Stimulated activated CD8-positive, alpha-beta memory T cell treated with anti-CD3 and anti-CD28 coated beads, Interleukin-2, amount 100 ng/mL, for 48 hours (primary cell): ENCODE measurements at places on chromosomes 7 and 10.

DNA sequence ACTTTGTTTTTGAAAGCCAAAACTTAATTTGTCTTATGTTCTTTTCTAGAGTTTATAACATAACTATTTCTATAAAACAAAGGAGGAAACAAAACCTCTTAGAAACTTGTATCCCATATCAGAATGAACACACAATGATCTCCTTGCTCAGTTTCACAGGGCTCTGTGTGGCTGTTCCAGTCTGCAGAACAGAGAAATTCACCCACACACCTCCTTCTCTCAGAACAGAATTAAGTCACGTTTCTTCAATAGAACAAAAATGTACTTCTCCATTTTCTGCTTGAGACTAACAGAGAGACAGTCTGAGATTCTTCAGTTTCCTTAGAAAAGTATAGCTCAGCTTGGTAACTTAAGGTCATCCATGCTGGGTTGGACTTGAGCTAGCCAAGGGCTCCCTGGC, 15.8 kb upstream of the DOCK1 start:
- DNase-seq, result no peak

DNA sequence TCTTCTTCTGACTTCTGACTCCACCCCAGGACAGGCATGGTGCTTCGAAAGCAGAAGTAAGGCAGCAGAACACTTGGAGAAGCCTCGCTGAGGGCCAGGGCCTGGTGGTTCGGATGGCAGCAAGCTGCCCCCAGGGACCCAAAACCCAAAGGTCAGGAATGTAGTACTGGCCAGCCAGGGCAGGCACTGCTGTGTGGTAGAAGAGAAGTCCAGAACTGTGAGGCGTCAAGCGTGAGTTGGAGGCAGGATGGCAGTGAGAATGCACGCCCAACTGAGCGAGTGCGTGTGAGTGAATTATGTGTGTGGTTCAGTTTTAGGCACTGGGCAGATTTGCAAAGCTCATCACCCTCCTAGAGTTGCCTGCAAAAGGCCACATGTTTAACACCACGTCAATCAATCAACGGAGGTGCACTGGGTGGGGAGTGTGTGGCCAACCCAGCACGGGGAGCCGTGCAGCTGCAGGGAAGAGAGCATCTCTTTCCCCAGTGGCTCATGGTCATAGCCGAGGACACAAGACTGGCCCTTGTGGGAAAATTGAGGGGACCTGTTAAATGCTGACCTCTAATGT, 144.3 kb downstream of the KCNMA1 start:
- no peak for DNase-seq

GRCh38 chr7:12315049-12315448, 88.6 kb downstream of the VWDE start:
- no peak for DNase-seq

DNA sequence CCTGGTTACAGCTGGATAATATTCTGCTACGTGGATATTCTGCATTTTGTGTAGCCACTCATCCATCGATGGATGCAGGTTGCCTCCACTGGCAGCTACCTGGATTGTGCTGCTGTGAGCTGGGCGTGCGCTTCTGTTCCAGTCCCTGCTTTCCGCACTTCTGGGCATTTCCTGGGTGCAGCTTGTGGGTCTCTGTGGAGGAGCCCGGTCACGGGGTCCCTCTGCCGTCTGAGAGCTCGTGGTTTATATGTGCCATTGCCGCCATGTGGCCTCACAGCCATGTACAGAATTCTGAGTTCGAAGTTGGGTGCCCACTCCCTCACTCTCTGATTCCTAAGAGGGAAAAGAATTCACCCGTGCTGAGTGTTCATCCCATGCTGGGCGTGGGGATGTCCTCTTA, 38.3 kb downstream of the JAKMIP3 start:
- DNase-seq, result no peak

DNA sequence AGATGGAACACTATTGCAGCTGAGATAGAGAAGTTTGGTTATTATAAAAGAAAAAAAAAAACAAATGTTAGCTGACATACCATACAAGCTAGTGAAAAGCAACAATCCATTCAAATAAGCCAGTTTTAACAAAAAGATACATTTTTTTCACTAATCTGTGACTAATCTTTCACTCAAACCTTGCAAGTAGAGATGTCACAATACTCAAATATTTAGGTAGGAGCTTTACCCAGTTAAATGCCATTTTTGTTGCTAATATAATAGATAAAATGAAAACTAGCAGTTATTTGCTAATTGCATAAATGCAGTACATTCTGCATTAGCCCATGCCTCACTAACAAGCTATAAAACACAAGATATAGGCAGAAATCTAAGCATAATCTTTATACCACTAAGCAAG, 123.6 kb downstream of the BTAF1 start:
- no peak for DNase-seq

GRCh38 chr10:86367152-86367951, 757 bp upstream of the GRID1 start:
- DNase-seq, result no peak

GRCh38 chr10:109913306-109913892, 9.9 kb downstream of the XPNPEP1 start:
- DNase-seq, result no peak

- DNase-seq, result no peak
Measured at GRCh38 chr7:81159402-81159801, 240.6 kb upstream of the SEMA3C start.

DNA sequence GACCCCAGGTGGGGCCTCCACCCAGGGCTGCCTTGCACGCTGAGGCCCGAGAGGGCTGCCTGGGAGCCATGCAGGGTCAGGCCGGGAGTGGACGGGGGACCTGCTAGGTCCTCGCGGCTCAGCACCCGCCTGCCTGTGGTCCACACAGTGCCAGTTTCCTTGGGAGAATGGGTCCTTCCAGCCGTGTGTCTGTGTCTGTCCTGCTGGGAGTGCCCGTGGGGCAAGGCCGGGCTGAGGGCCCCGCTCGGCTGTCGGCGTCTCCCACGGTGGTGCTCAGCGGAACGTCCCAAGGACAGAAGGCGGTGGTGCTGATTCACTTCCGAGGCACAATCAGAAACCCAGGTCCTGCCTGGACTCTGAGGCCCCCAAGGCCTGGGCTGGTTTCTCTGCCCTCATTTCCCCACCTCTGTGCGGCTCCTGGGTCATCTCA, 23.2 kb upstream of the GTPBP4 start:
- DNase-seq, result no peak

- no peak for DNase-seq
Measured at GRCh38 chr7:33107136-33108066, 1.8 kb downstream of the RP9 start.

- DNase-seq, result no peak
Measured at GRCh38 chr7:132149436-132150304, 426.6 kb downstream of the PLXNA4 start.

- no peak for DNase-seq
Measured at GRCh38 chr7:105131890-105132289, 117.9 kb downstream of the KMT2E start.

GRCh38 chr7:54632696-54633095, 90.5 kb downstream of the VSTM2A start:
- no peak for DNase-seq

GRCh38 chr7:27605283-27605682, 57.4 kb downstream of the HIBADH start:
- no peak for DNase-seq

DNA sequence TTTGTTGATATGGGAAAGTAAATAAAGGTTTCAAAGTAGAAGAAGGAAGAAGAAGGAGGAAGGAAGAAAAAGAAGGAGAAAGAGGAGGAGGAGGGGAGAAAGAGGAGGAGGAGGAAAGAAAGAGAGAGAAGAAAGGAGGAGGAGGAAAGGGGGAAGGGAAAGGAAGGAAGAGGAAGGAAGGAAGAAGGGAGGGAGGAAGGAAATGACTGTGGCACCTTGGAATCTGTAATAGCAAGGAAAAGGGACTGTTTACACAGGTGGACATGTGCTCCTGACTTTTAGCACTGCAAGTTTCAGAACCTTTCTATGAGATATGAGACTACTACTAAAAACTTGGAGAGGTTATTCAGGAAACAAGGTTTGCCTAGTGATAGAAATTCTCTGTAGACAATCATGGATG, 153.2 kb downstream of the BTAF1 start:
- DNase-seq, result no peak

GRCh38 chr10:74925708-74926107, 99.3 kb downstream of the KAT6B start:
- DNase-seq, result no peak

DNA sequence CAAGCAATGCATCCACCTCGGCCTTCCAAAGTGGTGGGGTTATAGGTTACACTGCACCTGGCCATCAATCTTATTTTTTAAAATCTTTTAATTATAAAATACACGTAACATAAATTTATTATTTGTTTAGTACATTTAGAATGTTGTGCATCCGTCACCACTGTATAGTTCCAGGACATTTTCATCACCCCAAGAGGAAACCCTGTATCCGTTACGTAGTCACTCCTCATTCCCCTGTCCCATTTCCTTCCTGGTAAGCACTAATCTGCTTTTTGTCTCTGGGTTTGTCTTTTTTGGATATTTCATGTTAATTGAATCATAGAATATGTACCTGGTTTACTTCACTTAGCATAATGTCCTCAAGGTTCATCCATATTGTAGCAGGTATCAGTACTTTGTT, 51.2 kb downstream of the MAPK8 start:
- DNase-seq, result no peak

GRCh38 chr7:32033006-32033405, 37.2 kb downstream of the PDE1C start:
- DNase-seq, result no peak

DNA sequence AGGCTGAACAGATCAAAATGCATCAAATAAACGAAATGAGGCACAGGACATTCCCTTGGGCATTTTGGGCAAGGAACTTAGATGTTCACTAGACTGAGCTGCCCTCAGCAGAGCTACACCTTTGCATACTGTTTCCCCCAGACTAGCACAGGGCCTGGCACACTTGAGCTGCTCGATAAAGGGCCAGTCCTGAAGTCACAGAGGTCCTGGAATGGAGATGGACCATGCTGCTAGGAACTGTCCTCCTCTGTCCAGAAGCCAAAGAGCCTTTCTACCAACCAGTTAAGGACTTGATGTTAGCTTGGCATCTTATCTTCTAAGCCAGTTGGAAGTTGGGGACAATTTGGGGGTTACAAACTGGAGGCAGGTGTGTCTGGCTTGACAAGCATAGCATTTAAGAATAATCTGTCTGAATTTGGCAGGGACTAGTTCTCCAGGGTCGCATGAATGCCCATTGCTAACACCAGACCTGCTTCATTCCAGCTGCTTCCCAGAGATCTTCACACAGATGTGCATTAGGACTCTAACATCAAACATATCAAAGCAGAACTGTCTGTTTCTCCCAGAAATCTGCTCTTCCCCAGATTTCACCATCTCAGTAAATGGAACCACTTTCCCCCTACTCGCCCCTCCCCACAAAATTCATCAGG, 152.2 kb upstream of the PDE1C start:
- no peak for DNase-seq

GRCh38 chr10:16852624-16853023, 35.4 kb upstream of the RSU1 start:
- DNase-seq, result no peak

DNA sequence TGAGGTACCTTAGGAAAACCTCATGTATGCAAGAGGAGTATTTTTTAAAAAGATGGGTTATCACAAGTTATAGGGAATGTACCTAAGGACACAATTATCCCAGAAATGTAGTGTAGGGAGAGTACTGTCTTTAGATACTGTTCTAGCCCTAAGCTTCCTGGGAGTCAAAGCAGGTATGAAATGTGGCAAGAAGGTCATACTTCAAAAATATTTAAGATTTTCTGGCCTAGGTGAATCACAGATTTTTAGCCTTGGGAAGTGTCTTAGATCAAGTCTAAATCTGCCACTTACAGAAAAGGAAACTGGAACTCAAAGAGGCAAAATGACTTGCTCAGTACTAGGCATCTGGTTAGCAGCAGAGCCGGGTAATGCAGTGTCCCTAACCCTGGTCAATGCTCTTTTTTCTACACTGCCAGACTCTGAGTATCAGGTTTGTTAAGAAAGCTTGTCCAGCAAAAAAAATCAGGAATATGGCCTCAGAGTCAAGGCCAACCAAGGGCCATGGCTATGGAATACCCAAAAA, 13.9 kb downstream of the PIK3AP1 start:
- no peak for DNase-seq

GRCh38 chr10:15595260-15595659, 124.5 kb downstream of the ITGA8 start:
- DNase-seq, result no peak

DNA sequence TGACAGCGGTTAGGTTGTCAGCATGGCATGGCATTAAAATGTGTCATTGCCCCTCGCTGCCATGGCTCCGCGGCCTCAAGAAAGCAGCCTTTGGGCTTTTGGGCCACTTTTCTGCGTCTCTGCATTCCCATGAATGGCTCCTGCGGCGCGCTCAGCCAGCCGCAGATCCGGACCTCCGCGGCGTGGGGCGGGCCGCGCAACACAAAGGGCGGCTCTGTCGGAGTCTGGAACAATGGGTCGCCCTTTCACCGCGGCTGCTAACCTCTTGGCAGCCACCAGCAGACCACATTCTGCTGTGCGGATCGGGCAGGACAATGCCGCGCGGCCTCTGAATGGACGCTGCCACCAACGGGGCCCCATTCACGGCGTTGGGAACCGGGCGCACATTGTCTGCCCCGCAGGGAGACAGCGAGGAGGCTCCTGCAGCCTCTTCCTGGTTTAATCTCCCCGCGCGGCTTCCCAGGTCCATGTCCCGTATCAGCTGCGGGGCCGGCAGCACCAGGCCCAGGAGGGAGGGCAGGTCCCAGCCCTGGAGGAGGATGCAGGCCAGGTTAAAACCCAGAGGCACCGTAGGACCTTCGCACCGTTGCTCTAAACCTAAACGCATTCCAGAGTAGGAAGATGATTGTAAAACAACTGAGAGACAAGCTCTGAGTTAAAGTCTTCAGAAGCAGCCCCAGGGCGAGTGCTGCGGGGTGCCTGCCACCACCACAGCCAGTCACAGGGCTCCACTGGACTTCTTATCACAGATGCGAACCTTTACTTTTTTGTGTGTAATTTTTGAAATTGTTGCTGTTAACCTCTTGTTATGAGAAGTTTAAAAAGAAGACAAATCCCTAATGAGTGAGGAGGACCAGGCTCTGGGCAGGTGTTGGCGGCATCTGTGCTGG, 71.6 kb downstream of the NKX6-2 start:
- DNase-seq, result no peak

- no peak for DNase-seq
Measured at GRCh38 chr7:41033500-41033899, 669.4 kb downstream of the INHBA start.

DNA sequence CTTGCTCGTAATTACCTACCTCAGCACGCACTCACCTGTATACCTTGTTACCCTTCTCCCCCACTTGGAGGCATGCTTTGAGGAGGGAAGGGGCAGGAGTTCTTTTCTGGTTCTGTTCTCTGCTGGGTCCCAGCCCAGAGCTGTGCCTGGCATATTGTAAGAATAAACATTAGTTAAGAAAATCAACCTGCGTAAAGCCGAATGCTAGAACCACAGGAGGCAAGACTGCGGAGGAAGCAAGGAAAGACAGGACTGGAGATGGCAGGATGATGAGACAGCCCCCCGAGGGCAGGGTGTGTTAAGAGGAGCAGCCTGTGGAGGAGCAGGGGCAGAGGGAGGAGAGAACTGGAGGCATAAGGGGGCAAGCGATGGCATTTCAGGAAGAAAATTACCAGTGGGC, 9.5 kb downstream of the C10orf53 start:
- no peak for DNase-seq
